ENCODE measurements at places on chromosomes 4 and X.

DNA sequence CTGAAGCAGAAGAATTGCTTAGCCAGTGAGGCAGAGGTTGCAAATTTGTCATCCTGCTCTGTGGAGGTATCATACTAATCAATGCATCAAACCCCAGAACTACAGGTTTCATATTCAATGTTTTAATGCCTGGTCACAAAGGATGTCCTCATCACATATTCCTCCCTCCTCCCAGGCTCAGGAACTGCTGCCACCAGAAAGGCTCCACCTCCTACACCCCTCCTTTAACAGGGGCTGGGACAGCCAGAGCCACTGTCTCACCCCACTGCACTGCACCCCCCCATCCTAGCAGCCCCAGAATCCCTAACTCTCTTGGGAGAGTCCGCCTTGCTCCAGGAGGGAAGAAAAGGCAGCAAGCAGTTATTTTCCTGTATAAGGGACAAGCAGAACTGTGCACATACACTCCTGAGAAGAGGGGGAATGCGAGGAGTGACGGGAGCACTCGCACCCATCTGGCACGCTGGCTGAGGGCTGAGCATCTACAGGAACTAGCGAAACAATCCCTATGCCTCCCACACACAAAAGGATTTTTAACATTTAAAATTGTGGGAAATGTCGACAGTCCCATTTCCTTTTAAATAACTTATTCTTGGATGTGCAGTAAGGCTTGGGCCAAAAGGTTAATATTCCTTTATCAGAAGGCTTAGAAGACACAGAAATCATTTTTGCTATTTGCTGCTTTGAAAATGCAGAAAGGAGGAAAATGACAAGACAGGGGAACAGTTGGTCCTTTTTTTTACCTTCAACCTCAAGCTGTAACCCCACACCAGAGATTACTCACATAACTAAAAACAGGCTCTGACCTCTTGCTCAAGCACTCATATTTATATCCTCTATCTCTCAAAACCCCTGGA, 27.8 kb downstream of the CD99L2 start:
- DNase-seq: no peak

DNA sequence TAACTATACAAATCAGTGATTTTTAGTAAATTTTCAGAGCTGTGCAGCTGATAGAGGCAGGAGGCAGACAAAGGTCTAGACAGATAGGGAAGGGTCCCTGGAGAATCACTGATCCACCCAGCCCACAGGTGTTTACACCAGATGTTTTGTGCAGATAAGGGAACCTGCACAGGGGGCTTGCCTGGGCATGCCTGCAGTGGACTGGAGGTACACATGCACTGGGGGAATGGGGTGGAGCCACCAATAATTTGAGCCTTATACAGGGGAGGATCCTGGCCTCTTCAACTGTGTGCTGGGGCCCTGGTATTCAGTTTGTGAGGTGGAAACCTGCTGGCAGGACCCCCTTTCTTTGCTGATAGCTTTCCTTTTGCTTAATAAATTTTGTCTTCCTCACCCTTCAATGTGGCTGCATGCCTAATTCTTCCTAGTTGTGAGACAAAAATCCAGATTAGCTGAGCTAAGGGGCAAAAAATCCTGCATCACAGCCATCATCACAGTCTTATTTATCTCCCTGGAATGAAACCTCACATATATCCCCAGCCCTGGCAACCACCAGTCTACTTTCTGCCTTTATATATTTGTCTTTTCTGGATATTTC, 102.8 kb downstream of the KDM6A start:
- no peak for DNase-seq

DNA sequence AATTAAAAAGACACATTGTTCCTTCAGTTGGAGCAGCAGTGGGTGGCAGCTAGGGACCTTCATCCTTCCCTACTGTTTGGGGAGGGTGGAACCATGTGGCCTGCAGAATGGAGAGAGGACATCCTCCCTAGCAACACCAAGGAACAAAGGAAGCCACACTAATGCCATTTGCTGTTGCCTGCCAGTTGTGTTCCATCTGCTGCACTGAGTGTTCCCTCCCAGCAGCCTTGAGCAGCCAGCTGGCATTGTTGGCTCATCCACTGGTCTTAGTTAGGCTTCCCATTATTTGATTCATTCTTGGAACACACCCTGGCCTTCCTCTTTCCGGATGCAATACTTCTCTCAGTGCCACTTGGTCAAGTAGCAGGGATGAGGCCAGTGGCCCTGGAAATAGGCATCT, 25.0 kb upstream of the HMGB3 start:
- DNase-seq: no peak

GRCh38 chr4:65482410-65482809, 187.9 kb downstream of the EPHA5 start:
- DNase-seq: no peak

DNA sequence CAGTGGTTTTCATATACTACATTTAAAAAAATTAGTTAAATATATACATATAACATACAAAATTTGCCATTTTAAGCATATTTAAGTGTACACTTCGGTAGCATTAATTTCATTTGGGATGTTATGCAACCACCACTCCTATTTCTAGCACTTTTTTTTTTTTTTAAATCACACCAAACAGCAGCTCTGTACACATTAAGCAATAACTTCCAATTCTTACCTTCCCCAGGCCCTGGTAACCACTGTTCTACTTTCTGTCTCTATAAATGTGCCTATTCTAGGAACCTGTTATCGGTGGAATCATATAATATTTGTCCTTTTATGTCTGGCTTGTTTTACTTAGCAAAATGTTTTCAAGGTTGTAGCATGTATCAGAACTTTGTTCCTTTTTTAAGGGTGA, 39.1 kb downstream of the TMEM164 start:
- DNase-seq: no peak

- DNase-seq: no peak
Measured at GRCh38 chr4:82397527-82397926, 23.7 kb upstream of the HNRNPD start.

DNA sequence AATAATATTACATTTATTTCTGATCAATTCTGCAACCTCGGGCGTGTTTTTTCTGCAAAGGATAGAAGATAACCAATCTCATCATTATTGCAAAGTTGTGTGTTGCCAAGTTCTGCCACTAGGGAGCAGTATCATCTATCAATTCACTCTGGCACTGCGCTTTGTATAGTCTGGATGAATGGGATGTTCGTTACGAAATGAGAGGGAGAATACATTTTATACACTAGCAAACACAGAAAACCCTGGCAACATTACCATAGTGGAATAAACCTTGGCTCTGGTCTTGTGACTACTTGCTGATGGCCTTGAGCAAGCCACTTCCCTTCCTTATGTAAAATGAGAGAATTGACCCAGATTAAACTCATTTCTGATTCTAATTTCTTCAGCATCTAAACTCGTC, 97.5 kb upstream of the ZNF518B start:
- DNase-seq: no peak

- no peak for DNase-seq
Measured at GRCh38 chr4:81343046-81343445, 128.0 kb upstream of the PRKG2 start.

DNA sequence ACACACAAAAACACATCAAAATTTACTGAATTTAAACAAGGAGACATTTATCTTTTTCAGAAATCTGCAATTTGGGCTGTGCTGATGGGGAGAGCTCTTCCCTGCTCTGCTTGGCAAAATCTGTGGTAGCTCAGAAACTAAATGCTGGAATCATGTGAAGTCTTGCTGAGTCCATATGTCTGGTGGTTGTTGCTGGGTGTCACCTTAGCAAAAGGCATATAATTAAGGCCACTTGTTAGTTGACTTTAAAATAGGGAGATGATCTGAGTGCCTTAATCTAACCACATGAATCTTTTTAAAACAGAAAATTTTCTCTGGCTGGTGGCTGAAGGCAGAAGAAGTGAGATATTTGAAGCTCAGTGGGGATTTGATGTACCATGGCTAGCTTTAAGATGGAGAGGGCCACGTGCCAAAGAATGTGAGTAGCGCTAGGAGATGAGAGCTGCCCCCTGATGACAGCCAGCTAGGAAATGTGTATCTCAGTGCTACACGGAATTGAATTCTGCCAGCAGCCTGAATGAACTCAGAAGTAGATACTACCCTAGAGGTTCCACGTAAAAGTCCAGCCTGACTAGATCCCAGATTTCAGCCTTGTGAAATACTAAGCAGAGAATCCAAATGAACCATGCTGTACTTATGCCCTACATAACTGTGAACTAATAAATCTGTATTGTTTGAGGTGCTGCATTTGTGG, 7.6 kb upstream of the GUF1 start:
- no peak for DNase-seq

DNA sequence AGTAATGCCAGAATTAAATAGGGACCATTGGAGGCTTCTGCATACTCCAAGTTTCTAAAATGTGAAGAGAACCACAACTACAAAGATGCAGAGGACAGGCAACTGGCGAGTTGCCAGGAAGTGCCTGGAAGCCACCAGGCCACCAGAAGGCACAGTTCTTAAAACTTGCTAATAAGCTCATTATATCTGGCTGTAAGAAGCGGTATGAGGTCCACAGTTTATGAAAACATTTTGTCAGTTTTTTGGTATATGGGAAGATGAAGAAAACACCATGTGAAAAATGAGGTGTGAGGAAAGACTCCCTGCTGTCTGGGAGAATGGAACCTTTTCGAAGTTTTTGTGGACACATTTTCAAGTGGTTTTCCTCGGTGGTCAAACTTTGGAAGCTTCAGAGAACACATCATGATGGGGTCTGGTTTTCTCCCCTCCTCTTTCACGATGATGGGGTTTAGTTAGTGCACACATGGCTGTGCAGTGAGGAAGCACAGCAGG, 202.7 kb downstream of the NR3C2 start:
- DNase-seq: no peak

- no peak for DNase-seq
Measured at GRCh38 chr4:119647558-119647957, 19.0 kb upstream of the PDE5A start.

GRCh38 chr4:76307660-76308014, 1.1 kb downstream of the STBD1 start:
- DNase-seq: peak; percentile 56

GRCh38 chr4:24800325-24800895, 5.0 kb downstream of the SOD3 start:
- DNase-seq: no peak

DNA sequence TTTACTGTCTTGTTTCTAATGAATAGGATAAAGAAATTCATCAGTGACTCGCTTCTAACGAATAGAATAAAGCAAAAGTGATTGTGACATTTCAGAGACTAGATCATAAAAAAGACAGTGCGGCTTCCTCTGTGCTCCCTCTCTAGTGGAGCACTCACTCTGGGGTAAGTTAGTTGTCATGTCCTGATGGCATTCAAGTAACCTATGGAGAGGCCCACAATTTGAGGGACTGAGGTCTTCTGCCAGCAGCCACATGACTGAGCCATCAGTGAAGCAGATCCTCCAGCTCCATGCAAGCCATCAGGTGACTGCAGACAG, 72.4 kb downstream of the YIPF6 start:
- no peak for DNase-seq

- no peak for DNase-seq
Measured at GRCh38 chr4:126740687-126741086, 892.1 kb upstream of the INTU start.

DNA sequence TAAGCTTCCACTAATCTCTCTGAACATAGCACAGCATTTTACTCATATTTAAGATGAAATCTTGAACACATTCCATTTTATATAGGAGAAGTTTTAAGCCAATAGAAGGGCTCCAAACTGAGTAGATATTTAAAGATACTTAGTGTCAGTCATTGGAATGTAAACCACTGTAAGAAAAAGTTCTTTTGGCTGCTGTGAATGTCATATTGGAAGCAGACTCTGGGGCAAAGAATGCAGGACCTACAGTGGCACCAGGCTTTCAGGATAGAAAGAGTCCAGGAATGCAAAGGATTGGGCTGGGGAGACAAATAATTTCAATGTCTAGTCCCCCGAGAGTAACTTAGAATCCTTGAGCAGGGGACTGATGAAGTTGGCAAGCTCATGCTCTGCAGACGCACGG, 1047.7 kb downstream of the STIM2 start:
- DNase-seq: no peak

DNA sequence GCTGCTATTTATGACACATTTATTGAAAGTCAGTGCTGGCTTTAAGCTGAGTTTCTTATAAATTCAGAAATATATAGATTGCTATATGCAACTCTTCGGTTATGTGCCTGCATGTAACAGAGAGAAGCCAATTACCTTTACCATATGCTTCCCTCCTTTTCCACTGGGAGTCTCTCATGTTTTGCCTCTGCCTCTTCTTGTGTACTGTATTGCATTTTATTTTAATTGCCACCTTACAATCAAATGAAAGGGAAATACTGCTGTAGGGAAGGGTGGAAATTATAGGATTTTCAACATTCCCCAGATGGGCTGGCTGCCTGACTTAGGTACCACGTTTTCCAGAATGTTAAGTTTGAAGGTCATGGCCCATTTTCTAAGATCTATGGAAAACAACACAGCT, 655.4 kb upstream of the SLIT2 start:
- no peak for DNase-seq

GRCh38 chr4:100095729-100096595, 94.3 kb downstream of the DDIT4L start:
- peak; percentile 79 for DNase-seq

- no peak for DNase-seq
Measured at GRCh38 chrX:134588806-134589205, 69.5 kb downstream of the PLAC1 start.

GRCh38 chrX:110153244-110153643, 150.3 kb downstream of the TMEM164 start:
- DNase-seq: no peak

- DNase-seq: no peak
Measured at GRCh38 chrX:43559644-43560043, 96.5 kb upstream of the MAOA start.

- no peak for DNase-seq
Measured at GRCh38 chr4:19945979-19946380, 305.7 kb upstream of the SLIT2 start.

- DNase-seq: no peak
Measured at GRCh38 chrX:22559506-22559905, 286.8 kb downstream of the CBLL2 start.

DNA sequence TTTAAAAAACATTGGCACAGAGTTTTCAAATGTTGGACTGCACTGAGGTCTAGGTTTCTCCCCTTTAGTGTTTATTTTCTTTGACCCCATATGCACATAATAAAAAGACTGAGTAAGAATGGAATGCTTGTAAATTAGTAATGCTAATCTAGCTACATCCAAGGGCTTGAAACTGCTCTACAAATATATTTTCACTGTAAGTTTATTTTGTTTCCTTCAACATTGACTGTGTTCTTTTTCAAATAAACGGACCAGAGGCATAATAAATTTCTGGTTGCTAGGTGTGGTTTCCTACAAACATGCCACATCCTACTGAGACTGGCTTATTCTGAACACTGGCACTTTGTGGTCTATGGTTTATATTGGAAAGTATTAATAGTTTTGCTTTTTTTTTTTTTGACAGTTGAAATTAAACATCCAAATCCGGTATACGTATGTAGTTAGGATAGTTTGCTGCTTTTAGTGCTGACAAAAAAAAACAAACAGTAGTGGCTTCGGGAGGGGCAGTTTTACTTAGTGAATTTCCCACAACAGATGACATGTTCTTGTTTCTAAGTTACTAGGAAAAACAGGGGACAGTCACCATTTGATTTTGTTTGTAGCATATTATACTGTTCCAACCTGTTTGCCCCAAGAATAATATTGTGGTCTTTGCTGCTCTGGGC, 13.2 kb downstream of the CA5B start:
- DNase-seq: no peak

- no peak for DNase-seq
Measured at GRCh38 chrX:115533485-115533884, 27.5 kb upstream of the PLS3 start.
